ENCODE measurements at places on chromosomes 7 and 10. TPM values are rescaled to one million over a fixed set of nuclear protein-coding genes. Genes with fewer than 3 reads are reported as not detected.

The AKR1E2 gene
- 1.8 TPM for total RNA-seq

The GRID1 gene
- 0.56 TPM for total RNA-seq

The SLC26A3 gene
- 0.10 TPM for total RNA-seq

The AMZ1 gene
- not detected for total RNA-seq

The RADIL gene
- total RNA-seq: 2.3 TPM

The INSYN2A gene
- total RNA-seq: 0.10 TPM

The TRIL gene
- total RNA-seq: 3.2 TPM

The TWIST1 gene
- total RNA-seq: not detected

The AKR1C4 gene
- not detected for total RNA-seq

The ERVW-1 gene
- total RNA-seq: not detected

The C10orf90 gene
- 0.39 TPM for total RNA-seq

The SPDYE6 gene
- not detected for total RNA-seq

The ACSM6 gene
- not detected for total RNA-seq

The PKD1L1 gene
- total RNA-seq: 1.2 TPM

The VSTM4 gene
- 2.0 TPM for total RNA-seq

The PTF1A gene
- not detected for total RNA-seq

The TYSND1 gene
- total RNA-seq: 4.1 TPM

The STAM gene
- total RNA-seq: 38.3 TPM

The LFNG gene
- total RNA-seq: 2.6 TPM

The GHRHR gene
- not detected for total RNA-seq

The C7orf33 gene
- not detected for total RNA-seq

The LGI1 gene
- total RNA-seq: 1.3 TPM

The TMUB1 gene
- total RNA-seq: 46.5 TPM

The PDK4 gene
- total RNA-seq: 386 TPM

The LLCFC1 gene
- not detected for total RNA-seq

The NEUROD6 gene
- not detected for total RNA-seq

The FZD8 gene
- total RNA-seq: 6.1 TPM

The HGF gene
- total RNA-seq: 2.0 TPM

The PILRA gene
- 2.1 TPM for total RNA-seq

The CNTNAP2 gene
- total RNA-seq: not detected

The CAMK1D gene
- total RNA-seq: 1.4 TPM

The VPS26A gene
- 38.2 TPM for total RNA-seq

The TMEM270 gene
- total RNA-seq: not detected

The SH3PXD2A gene
- total RNA-seq: 10.6 TPM

The MNX1 gene
- not detected for total RNA-seq

The VENTX gene
- total RNA-seq: 0.32 TPM

The NUTM2D gene
- 1.4 TPM for total RNA-seq

The SPDYE11 gene
- total RNA-seq: not detected

The SH2D4B gene
- total RNA-seq: not detected
